ENCODE measurements at places on chromosomes 13 and 19. TPM values are rescaled to one million over a fixed set of nuclear protein-coding genes. Genes with fewer than 3 reads are reported as not detected.

Gene MARK4
- total RNA-seq, result 24.3 TPM

Gene PROZ
- total RNA-seq, result not detected

Gene KCNN4
- 92.0 TPM for total RNA-seq

Gene CGB8
- not detected for total RNA-seq

Gene FBXW9
- 12.8 TPM for total RNA-seq

Gene ZNF208
- total RNA-seq, result not detected

Gene ISOC2
- 87.7 TPM for total RNA-seq

Gene TJP3
- 0.41 TPM for total RNA-seq

Gene HOMER3
- 0.64 TPM for total RNA-seq

DNA sequence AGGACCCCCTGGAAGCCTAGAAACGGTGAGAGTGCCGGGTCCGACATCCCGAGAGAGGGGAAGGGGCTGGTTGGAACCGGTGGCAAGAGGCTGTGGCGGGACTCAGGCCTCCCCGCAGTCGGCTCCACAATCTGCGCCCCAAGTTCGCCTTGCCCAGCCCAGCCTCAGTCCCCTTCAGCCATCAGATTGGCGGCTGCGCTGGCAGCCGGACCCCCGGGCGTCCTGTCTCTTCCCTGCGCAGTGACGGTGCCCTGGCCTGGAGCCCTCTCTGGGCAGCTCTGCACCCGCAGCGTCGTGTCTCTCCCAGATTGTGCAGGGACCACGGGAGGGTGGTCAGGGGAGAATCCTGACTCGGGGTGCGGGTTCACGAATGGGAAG is 315 bp downstream of the ZNF492 start:
- no peak for DNase-seq

DNA sequence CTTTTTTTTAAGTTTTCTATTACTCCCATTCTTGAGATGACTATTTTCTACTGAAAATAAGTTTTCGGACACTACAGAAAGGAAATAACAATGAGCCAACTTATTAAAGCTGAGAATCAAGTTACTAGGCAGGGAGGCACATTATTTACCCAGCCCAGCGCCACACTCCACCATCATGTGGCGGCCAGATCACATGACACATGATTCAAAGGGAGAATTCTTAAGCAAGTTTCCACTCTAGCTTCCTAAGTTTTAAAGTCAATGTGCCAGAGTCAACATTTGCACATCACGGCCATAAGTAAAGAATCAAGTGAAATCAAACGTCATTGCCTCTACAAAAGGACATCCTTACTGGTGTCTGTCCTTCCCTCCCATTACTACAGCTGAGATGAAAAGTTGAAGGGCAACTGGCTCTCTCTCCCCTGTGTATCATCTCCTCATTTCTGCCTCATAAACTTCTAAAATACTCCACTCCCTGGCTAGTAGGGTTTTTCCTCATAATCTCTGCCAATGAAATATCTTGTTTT is 81.7 kb downstream of the KLF12 start:
- no peak for DNase-seq

DNA sequence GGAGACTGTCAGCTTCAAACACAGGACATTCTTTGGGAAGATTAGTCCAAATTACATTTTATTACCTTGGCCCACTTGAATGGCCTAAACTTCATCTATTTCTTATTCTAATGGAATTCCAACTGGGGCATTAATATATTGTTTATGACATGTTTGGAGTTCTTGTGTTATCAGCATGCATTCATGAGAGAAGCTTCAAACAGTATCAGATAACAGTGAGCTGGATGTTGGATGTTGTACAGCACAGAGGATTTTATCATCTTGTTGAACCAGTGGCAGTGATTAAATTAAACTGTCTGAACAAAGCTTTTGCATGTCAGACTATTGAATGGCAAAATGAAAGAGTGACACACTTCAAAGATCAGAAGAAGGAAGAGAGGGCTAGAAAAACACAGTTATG is 50.0 kb downstream of the MZT1 start:
- no peak for DNase-seq

GRCh38 chr13:41588899-41589298 is 131.5 kb downstream of the RGCC start:
- no peak for DNase-seq

- DNase-seq, result no peak
Observed at GRCh38 chr13:36030670-36031331, 100.4 kb downstream of the DCLK1 start.

- DNase-seq, result no peak
Observed at GRCh38 chr13:32134241-32135055, 102.9 kb downstream of the FRY start.

GRCh38 chr13:26017932-26018665 is 33.7 kb downstream of the SHISA2 start:
- no peak for DNase-seq

DNA sequence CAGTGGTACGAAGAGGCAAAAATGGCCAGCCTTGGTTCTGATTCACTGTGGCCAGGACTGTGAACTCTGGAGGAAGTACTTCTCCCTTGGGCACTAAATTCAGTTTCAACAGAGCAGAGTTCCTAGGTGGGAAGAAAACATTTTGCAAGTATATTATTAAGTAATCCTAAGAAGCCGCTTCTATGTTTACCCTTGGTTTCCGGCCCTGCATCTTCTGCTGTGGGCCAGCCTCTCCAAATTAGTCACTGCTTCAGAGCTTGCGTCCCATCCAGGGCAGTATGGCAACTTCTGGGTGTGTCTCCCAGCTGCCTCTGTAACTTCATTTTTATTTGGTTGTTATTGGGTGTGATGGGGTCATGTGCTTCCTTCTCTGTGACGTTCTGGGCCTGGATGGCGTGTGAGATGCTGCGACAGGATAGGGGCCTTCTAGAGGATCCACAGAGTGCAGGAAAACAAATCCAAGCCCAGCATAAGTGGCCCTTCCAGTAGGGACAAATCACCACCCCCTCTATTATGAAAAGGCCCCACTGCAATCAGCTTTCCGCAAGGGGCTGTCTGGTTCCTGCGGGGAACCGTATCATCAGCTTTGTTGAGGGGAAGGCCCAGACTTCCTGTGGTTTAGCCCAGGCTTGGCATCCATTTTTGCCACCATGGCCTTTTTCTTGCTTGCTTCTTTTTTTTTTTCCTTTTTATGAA is 55.1 kb upstream of the C1QTNF9 start:
- DNase-seq, result no peak

DNA sequence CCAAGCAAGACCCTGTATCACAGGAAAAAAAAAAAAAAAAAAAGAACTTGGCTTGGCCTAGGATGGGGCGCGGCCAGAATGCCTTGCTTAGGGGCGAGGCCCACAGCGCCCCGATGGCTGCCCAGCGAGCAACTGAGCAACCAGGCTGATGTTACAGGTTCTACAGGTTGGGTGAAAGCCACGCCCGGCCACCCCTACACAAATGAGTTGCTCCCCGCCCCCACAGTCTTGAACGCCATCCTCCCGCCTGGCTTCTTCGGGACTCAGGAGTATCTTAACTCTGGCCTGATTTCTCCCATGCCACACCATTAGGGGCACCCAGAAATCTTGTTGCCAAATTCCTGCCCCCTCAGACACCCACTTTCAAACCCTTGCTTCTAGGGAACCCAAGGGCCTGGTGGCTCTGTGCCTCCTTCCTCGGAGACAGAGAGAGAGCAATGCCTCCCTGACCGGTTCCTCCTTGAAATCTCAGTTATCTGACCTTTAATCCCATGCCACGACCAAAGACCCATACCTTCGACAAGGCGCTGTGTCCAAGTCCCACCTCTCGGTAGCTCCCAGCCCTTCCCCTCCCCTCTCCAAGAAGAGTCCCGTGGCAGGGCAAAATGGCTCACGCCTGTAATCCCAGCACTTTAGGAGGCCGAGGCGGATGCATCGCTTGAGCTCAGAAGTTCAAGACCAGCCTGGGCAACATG is 1.1 kb upstream of the CBLC start:
- no peak for DNase-seq

- no peak for DNase-seq
Observed at GRCh38 chr13:93786846-93787489, 560.4 kb downstream of the GPC6 start.

DNA sequence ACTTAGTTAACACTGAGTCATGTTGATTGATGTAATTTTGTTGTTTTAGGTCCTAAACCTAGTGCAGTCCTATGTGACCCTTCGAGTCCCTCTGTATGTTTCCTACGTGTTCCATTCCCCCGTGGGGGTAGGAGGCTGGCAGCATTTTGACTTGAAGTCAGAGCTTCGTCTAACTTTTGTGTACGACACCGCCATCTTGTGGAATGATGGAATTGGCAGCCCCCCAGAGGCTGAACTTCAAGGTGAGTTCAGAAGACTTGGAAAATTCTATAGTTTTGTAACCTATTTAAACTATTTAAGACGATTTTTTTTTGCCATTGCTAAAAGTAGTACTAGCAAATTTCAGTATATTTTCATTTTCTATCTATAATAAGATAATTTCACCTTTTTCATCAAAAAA is 117.9 kb downstream of the STOML3 start:
- DNase-seq, result no peak

GRCh38 chr13:24183741-24184182 is 23.2 kb downstream of the SPATA13 start:
- no peak for DNase-seq

DNA sequence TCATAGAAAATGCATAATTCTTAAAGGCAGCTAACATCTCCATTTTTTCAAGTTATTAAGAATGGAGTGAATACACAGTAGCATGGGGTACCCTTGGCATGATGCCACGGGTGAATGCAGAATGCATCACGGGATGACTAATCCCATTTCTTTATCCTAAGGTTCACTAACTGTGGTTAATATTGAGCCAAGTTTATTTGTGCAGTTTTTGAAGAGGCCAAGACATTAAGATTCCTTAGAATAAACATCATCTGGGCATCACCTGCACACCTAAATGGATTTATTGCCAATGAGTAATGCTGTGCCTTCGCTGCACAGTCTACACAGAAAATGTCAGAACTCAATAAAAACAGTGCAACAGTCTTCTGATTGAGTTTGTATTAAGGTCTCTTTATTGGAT is 333.1 kb downstream of the GPC6 start:
- DNase-seq, result no peak

- DNase-seq, result no peak
Observed at GRCh38 chr13:33099860-33100259, 83.6 kb downstream of the KL start.

- DNase-seq, result no peak
Observed at GRCh38 chr19:10268071-10268470, 2.8 kb upstream of the ICAM1 start.

GRCh38 chr19:16199275-16199932 is 1.7 kb downstream of the AP1M1 start:
- DNase-seq, result no peak

DNA sequence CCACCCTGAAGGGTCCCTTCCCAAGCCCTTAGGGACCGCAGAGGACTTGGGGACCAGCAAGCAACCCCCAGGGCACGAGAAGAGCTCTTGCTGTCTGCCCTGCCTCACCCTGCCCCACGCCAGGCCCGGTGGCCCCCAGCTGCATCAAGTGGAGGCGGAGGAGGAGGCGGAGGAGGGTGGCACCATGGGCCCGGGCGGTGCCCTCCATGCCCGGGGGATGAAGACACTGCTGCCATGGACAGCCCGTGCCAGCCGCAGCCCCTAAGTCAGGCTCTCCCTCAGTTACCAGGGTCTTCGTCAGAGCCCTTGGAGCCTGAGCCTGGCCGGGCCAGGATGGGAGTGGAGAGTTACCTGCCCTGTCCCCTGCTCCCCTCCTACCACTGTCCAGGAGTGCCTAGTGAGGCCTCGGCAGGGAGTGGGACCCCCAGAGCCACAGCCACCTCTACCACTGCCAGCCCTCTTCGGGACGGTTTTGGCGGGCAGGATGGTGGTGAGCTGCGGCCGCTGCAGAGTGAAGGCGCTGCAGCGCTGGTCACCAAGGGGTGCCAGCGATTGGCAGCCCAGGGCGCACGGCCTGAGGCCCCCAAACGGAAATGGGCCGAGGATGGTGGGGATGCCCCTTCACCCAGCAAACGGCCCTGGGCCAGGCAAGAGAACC is 1.5 kb downstream of the EGLN2 start:
- no peak for DNase-seq

- DNase-seq, result no peak
Observed at GRCh38 chr19:571566-571974, 826 bp upstream of the BSG start.

DNA sequence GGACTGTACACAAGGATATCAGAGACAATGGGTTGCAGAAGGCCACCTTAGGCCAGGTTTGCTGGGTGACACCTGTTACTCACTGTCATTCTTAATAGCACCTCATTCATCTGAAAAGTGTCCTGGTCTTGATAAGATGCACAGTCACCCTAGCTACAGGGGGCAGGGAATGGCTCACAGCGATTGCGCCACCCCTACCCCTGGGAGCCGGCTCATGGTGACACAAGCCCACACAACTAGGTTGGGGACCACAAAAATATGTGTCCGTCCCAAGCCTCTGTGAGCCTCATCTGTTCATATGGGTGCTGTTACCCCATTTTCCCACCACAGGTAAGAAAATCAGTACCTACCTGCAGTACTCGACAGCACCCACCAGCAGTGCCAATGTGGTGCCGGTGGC is 23.4 kb downstream of the MED26 start:
- no peak for DNase-seq

DNA sequence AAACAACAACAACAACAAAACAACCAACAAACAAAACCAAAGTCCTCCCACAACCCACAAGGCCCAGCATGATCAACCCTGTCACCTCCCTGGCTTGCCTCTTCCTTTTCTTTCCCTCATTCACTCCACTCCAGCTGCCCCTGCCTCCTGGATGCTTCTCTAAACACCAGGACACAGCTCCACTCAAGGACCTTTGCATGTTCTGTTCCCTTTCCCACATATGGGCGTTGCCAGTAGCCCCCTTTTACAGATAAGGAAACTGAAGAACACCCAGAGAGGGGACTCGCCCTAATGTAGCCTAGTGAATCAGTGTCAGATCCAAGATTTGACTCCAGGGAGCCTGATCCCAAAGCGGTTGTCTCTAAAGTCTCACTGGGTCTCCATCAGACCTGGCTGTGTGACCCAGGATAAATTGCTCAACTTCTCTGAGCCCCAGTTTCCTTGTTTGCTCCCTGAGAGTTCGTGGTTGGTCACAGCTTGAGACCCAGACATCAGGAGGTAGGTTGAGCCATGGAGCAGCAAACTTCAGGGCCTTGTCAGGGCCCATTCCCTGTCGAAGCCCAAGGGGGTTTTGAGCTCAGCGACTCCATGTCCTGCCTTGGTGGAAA is 3.0 kb upstream of the DOCK6 start:
- no peak for DNase-seq

GRCh38 chr13:87906411-87906810 is 235.2 kb downstream of the SLITRK5 start:
- DNase-seq, result no peak
